Occipital lobe (tissue), 3 donors: ENCODE measurements at places on chromosomes 6 and 20. TPM values are rescaled to one million over a fixed set of nuclear protein-coding genes. Genes with fewer than 3 reads are reported as not detected.

DNA sequence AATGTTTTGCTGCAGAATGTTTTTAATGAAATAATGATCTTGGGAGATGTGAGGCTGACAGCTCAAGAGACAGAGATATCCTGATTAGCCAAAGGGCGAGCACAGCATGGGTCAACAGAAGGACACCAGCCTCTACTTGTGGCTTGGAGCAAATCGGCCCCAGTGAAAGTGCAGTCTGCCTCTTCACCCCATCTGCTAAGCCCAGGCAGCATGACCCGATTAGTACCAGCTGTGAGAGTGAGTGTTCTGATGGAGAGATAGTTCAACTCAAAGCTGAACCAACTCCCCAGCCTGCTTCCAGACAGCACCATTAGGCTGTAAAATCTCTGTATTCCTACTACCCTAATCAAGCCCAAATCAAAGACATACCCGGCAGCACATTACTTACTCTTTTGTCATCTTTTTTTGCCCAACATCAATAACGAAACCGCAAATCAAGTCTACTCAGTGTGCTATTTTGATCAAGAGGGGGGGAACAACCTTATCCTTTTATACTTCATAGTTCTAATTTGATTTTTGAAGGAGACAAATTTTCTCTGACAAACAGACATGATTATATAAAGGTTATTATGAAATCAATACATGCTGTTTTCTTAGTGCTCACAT, 514.1 kb upstream of the NRSN1 start:
- no peak for DNase-seq

The COL9A3 gene
- total RNA-seq, result 37.1 TPM

DNA sequence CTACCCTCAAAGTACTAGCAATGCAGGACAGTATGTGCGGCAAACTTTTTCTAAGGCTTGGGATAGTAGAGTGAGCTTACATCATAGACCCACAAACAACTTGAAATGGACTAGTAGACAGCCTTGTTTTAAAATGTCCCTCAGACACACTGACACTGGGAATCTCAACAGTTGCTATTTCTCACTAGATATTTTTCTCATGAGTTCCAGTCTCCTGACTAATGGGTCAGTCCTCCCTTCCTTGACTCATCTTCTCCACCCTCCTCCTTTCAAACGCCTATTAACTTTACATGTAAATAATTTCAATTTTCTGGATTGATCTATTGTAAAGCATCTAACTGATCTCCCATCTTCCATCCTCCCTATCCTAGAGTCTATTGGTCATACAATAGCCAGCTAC, 308.3 kb upstream of the PREP start:
- DNase-seq, result no peak

DNA sequence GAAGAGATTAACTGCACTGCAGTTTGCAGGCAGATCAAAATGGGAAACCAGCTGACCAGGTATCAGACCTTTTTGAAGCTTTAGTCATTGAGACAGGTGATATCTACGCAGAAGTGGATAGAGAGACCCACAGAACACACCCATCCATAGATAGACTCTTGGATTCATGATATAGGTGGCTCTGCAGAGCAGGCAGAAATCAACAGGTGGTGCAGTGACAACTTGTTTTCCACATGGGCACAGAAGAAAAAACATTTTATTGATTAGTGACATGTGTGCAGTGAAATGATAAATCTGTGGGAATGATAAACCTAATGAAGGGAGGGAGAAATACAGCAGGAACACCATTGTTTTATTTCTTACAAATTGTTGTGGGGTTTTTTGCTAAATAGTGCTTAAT, 45.2 kb downstream of the NUDT3 start:
- no peak for DNase-seq

The FERMT1 gene
- total RNA-seq, result 1.4 TPM

DNA sequence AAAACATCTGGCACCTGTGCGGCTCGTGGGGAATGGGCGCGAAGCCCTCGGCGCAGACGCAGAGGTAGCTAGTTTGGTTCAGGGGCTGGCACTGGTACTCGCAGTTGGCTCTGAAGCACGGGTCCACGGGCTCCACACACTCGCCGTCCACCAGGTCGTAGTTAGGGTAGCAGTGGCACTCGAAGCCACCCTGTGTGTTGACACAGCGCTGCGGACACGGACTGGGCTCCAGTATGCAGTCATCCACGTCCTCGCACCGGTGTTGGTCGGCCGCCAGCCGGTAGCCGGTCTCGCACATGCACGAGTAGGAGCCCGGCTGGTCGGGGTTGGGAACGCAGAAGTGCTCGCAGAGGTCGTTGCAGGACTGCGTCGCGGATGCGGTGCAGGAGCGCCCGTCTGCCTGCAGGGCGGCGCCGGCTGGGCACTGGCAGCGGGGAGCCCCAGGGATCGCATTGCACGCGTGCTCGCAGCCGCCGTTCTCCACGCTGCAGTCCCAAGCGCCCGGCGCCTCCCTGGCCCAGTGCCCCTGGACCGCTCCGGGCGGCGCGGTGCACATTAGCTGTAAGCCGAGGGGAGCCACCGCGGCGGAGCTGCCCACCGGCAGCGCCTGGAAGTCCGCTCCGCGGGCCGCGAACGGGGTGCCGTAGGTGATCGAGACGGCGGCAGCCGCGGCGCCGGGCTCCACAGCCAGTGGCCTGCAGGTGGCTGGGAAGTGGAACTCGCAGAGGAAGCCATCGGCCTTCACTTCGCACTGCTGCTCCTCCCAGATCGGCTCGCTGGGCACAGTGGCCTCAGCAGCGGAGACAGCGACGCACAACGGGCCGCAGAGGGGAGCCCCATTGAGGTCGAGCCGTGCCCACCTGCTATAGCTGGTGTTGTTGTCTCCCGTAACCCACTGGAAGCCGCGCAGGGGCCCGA, 930 bp downstream of the THBD start:
- DNase-seq, result no peak

DNA sequence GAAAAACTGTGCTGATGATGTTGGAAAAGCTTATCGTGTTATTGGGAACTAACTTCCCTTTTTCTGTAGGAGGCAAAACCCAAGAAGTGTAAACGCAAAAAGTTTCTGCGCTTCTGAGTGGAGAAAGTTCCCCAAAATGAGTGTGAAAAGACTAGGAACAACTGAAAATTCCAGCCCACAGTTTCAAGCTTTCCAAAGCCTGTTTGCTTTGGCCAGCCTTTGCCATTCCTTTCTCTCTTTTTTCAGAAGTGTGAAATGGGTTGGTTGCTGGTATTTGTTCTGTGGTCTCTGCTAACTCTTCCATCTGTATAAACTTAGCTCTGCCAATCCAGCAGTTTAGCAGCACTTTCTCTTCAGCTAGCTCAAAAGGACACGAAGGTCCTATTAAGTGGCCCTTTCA, 491.3 kb downstream of the MAFB start:
- no peak for DNase-seq

GRCh38 chr6:144990784-144991183, 705.6 kb downstream of the UTRN start:
- DNase-seq, result no peak

GRCh38 chr6:112203577-112204349, 50.6 kb downstream of the LAMA4 start:
- DNase-seq, result no peak

GRCh38 chr6:45480752-45481415, 103.2 kb upstream of the SUPT3H start:
- no peak for DNase-seq

DNA sequence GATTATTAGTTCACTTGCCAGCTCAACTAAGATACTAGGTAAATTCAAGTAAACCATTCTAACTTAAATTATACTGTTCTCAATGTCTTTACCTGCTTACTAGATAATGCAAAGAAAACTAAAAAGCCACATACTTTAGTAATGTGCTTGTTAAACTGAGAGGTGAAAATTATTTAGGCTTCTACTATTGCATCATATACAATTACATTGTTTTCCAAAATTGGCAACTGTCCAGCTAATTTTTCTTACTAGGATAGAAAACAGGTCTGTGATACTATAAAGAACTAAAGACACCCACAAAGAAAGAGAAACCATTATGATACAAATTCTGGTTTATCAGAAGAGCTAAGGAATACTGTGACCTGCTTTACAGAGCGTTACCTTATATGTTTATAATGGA, 45.6 kb upstream of the ALDH8A1 start:
- DNase-seq, result no peak

DNA sequence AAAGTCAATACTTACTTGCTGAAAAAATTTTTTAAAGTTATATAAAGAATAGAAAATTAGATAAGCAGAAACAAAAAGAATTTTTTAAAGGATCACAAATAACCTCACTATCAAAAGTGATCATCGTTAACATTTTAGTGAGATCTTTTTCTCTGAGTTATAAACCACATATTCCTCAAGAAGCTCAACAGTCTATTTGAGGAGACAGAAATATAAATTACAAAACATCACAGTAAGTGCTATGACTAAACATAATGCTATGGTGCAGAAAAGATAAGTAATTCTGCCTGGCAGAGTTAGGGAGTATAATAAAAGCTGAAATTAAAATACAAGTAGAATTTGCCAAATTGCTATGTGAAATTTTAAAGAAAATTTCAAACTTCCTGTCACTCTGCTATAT, 226.7 kb downstream of the LMBRD1 start:
- DNase-seq, result no peak

DNA sequence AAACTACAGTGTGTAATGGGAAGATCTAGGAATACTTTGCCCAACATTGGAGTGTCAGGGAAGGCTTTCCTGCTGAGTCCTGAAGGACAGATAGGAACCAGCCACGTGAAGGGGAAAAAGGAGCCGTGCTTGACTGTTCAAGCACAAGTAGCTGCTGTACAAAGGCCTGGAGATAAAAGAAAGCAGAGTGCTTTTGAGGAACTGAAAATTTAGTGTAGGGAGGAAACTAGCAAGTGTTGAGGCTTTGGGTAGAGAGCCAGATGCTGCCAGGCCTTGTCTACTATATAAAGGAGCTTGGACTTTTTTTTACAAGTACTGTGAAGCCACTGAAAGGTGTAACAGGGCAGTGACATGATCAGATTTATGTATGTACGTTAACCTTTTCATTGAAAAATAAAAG, 39.0 kb downstream of the DSE start:
- DNase-seq, result no peak

- no peak for DNase-seq
Measured at GRCh38 chr6:33126101-33126714, 50.4 kb downstream of the HLA-DPB1 start.

DNA sequence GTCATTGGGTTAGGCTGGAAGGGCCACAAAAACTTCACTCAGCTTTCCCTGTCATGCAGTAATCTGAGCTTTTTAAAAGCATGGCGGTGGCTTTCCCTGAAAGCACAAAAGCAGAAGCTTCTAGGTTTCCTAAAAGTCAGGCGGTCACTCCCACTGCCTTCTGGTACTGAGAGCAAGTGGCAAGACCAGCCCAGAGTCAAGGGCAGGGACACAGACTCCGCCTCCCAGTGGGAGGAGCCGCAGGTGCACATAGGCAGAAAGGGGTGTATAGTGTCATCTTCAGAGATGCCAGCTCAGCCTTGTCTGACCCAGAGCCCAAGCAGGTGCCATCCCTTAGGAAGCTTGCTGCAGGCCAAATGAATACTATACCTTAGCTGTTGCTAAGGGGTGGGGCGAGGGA, 18.0 kb upstream of the PACSIN1 start:
- no peak for DNase-seq

- DNase-seq, result no peak
Measured at GRCh38 chr6:16658348-16659034, 102.8 kb downstream of the ATXN1 start.

DNA sequence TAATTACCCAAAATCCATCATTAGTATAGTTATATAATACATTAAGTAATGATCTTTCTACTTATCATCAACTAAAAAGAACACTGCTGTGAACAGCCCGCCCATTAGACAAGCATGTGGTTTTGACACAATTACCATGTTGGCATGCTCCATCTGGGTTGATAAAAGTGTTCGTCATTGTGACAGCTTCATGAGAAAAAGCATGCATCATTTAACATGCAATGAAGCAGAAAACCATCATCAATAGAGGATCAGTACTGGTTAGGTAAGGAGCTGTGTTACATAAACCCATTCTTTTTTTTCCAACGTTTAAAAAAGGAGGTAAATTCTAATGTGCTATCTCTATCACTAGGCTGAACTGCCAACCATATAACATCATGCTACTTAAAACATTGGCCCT, 101.9 kb downstream of the EPB41L2 start:
- DNase-seq, result no peak

The RIPPLY2 gene
- total RNA-seq, result 12.9 TPM

The LCA5 gene
- 17.3 TPM for total RNA-seq

DNA sequence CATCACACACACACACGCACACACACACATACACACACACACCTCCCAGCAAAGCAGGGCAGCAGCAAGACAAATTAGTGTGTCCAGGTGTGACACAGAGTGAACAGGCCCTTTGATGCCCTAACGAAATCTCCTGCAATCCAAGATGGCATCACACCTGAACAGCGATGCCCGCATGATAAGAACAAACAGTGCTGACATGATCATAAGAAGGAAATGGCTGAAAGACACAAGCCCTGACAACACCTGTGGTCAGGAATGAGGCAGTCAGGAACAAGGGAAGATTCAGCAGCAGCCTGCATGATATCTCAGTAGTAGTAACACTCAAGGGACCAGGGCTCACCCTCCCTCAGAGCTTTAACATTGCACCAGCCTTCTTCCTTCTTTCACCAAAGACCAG, 156.9 kb downstream of the FAXC start:
- no peak for DNase-seq

The SLC22A7 gene
- 0.31 TPM for total RNA-seq

GRCh38 chr6:36717871-36718540, 20.4 kb downstream of the RAB44 start:
- DNase-seq, result no peak

The PLEKHG1 gene
- total RNA-seq, result 7.3 TPM

DNA sequence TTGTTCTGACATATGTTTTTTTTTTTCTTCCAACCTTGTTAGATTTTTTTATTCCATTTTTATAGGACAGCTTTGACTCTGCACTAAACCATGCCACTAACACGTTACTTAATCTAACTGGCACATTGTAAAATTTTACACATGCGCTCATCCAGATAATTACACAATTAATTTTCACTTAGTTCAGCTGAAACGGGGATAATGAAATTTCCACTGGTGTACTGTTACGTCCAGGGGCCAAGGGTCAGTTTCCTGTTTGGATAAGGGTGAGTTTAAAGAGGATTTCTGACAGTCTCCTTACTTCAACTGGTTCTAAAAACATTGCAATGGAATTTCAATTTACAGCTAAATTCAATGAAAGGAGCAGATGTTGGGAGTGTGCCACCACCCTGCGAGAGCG, 221.8 kb upstream of the CEP162 start:
- DNase-seq, result no peak

GRCh38 chr6:5282191-5282623, 20.9 kb downstream of the FARS2 start:
- DNase-seq, result no peak

- DNase-seq, result no peak
Measured at GRCh38 chr6:79335133-79335674, 100.7 kb upstream of the HMGN3 start.

DNA sequence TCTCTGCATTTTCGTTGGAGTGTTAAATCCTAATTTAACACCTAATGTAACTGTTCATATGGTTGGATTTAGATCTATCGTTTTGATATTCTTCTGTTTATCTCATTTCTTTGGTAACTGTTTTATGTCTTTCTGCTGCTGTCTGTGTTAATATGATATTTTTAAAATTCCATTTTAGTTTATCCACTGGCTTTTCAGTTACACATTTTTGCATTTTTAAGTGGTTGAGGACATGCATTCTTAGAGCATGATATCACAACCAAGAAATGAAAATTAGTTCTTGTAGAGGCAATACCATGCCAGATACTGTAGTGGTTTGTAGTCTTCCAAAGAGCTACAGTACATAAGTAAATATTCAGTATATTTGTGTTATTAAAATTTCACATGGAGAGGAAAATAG, 58.6 kb downstream of the LIN28B start:
- DNase-seq, result no peak

- DNase-seq, result no peak
Measured at GRCh38 chr20:4493386-4493785, 228.3 kb upstream of the PRND start.
